ENCODE measurements at places on chromosomes 4 and X.

DNA sequence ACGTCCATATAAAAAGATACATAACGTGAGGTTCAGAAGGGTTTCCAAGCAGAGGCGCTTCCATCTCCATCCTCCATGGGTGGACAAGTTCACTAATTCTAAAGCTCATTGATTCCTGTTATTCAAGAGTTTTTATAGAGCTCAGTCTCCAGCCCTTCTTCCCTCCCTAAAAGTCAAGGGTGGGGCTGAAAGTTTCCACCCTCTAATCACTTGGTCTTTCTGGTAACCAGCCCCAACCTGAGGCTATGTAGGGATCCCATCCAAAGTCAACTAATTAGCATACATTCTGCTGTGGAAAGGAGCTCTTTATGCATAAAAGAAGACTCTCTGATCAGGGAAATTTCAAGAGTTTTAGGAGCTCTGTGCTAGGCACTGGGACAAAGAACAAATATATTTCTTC, 46.9 kb upstream of the VEGFC start:
- DNase-seq = no peak

DNA sequence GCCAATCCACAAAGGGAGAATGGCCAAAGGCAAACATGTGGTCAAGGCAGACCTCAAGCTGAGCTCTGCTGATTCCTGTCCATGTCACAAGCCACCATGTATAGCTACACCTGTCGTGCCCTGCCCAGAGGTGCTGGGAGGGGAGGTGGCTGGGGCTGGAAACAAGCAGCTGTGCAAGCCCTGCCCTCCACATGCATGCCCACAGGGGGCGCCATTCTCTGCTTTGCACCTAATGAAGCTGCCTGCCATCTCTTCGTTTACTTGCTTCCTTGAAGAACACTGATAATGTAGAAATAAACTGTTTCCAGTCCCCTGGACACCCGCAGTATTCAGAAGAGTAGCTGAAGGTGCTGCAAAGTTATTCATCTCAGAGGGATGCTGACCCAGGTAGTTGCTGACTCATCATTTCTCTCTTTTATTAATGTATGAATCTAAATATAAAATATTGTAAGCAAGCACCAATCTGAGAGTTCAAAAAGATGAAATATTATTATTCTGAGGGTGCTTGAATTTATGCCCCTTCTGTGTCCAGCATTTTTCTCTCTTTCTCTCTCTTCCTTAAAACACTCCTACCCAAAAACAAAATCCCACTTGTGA, 278.6 kb downstream of the ADGRA3 start:
- no peak for DNase-seq

- no peak for DNase-seq
Observed at GRCh38 chrX:48897157-48897624, 377 bp downstream of the TIMM17B start.

DNA sequence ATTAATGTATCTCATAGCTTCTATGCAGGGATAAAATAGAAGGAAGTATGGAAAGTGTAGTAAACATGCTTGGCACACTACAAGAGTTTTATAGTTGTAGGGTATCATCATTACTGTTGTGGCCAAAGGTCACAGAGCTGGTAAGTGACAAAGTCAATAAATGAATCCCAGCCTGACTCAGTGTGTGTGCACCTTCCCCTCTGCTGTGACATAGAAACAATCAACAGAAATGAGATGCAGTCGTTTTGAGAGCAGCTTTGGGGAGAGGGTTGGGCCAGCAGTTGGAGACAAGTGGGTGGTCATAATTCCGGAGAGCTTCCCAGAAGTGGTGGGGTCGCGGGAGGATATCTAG, 82.4 kb upstream of the RBPJ start:
- no peak for DNase-seq

Data from fibroblast of skin of left biceps (primary cell).